Right atrium auricular region (tissue), 2 donors: ENCODE measurements at places on chromosomes 5 and 9. TPM values are rescaled to one million over a fixed set of nuclear protein-coding genes. Genes with fewer than 3 reads are reported as not detected.
A peak's percentile ranks its signal among the peaks of the same experiment; 100 is the strongest.

Gene ADGRD2
- not detected for total RNA-seq

GRCh38 chr5:30809933-30810332, 383.6 kb upstream of the CDH6 start:
- H3K36me3 ChIP-seq = no peaks in the 10 kb centered on the region
- no peak overlapping the region for H3K4me3 ChIP-seq

- H3K27me3 ChIP-seq = no peaks in the 10 kb centered on the region
- H3K4me1 ChIP-seq = no peaks in the 10 kb centered on the region
- H3K27ac ChIP-seq = no peak overlapping the region
- no peaks in the 10 kb centered on the region for H3K36me3 ChIP-seq
- no peak for DNase-seq
These were observed 75.7 kb upstream of the FBXW11 start for GRCh38 chr5:172082180-172082579.

- H3K36me3 ChIP-seq = peaks cover 17% of the 10 kb centered on the region
- no peaks in the 10 kb centered on the region for H3K4me1 ChIP-seq
- no peak overlapping the region for H3K27ac ChIP-seq
- DNase-seq = no peak
These were observed 15.2 kb downstream of the LSM11 start for GRCh38 chr5:157758706-157759105.

DNA sequence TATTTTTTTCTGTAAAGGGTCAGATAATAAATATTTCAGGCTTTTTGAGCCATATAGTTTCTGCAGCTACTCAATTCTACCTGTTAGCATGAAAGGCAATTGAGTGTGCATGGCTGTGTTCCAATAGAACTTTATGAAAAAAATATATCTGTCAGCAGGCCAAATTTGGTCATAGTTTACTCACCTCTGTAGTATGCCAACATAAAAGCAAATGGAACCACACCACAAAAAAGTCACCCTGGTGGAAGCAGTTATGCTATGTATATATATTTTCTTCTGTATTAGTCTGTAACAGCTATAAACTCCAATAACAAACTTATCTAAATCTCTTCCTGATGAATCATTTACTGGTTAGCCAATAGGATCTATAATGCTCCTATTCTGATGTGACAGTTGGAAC, 3.4 kb downstream of the SLC38A9 start:
- no peak overlapping the region for H3K4me3 ChIP-seq
- no peak overlapping the region for H3K27ac ChIP-seq
- no peak for DNase-seq
- H3K27me3 ChIP-seq = no peaks in the 10 kb centered on the region
- no peaks in the 10 kb centered on the region for H3K36me3 ChIP-seq

GRCh38 chr5:142819292-142819691, 49.1 kb downstream of the ARHGAP26 start:
- H3K27ac ChIP-seq = peak overlapping the region; percentile 18
- no peak overlapping the region for H3K4me3 ChIP-seq
- H3K4me1 ChIP-seq = peaks cover 76% of the 10 kb centered on the region
- H3K36me3 ChIP-seq = no peaks in the 10 kb centered on the region
- no peak for DNase-seq

DNA sequence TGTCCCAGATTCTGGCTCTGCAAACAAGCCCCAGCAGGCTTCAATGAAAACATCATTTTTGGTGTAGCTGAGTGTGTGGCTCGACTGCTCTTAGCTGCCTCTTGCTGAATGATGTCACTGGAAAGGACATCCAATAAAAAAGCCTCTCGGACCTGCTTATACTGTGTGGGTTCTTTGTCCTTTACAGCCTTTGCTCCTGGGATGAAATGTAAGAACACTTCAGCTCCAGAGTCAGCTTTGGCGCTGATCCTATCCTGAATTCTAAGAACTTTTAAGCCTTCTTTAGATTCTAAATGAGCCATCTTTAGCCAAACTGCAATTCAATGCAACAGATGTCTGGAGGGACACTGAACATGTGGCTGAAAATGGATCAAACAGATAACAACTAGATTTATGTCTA, 404.6 kb upstream of the C9orf72 start:
- no peaks in the 10 kb centered on the region for H3K4me1 ChIP-seq
- no peaks in the 10 kb centered on the region for H3K36me3 ChIP-seq
- no peaks in the 10 kb centered on the region for H3K27me3 ChIP-seq
- no peak overlapping the region for H3K4me3 ChIP-seq
- H3K27ac ChIP-seq = no peak overlapping the region
